NCI-H187 (cell line): ENCODE measurements at places on chromosomes 2 and 18.

DNA sequence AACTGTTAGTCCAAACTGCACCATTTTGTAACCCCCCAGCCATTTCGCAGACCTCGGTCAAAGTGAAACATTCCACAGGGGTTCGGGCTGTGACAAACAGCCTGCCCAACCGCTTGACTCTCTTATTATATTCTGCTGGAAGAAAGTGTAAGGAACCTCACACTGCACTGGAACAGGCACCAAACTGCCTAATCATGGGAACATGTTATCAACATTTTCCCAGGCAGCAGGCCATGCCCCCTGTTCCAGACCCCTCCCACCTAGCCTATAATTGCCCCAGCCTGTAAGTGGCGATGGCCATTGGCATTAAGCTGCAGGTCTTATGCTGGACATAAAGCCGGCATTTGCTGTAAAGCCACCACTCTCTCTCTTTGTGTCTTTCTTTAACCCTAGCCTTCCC lies 16.9 kb downstream of the LYG2 start:
- no peak for DNase-seq

DNA sequence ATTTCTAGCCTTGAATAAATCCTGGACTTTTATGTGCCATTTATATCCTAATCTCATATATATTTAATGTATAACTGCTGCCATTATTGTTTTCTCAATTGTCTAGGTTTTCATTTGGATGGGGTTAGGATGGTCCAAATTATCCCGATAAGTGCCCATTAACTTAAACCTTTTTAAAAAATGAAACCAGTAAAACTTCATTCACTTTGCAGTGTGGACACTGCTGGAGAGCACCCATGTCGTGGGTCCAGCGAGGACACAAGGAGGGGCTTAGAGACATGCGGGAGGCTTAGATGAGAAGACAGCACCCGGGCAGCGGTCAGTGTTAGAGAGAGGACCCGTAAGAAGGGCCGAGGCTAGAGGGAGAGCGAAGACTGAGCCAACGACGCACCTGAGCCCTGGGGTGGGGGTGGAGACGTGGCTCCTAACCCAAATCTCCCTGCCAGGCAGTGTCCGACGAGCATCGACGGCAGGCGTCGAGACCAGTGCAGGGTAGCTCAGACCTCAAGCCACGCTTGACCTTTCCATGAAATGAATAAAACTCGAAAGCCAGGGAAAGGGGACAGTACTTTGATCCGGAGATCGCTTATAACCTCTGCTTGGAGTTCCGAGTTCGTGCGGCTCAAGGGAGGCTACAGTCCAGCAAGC lies 9.0 kb upstream of the EN1 start:
- DNase-seq = no peak

GRCh38 chr2:239309398-239310245 lies 91.2 kb downstream of the HDAC4 start:
- DNase-seq = no peak

DNA sequence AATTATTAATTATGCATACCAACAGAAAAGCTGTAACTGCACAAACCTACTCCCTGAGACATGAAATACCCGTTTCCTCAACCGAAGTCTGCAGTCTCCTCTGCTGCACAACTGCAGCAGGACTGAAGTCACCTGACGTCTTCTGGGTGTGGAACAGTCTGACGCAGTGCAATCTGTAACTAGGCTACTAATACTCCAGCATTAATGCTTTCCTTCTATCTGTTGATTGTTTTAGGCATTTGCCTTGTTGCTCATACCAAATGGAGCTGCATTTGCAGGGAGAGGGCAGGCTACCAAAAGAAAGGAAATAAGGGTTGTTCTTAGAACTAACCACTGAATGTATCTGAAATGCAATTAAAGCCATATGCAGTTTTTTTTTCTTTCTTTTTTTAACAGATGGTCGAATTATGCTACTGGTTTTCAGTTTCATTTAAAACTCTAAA lies 40.1 kb downstream of the RTN4 start:
- no peak for DNase-seq

DNA sequence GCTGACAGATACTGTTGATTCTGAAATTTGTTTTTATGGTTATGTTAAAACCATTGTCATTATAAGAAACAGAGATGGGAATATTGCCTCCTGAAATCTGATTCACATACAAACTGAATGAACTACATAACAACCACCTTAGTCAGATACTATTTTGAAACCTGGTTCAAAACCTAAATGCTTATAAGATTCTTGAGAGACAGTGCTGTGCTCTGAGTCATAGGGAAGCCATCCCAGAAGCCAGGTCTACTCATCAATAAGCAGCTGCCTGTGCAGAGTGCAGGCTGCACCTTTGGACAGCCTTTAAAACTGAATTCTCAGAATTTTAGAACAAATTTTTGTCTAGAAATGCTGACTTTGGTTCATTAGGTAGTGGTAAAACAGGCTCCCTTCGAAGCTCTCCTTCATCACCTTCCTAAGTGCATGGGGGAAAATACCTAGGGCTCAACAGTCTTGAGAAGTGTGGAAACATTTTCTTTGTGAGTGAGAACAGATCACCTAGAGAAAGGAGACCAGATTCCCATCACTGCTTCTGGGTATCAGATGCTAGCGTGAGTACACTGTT lies at the start of gene SERPINB7:
Gene SERPINB7, plus strand, starts transcription at position 253 of the 565 bp plus-strand sequence. CDS start 6,955 bp downstream, outside the sequence.
- DNase-seq = no peak

DNA sequence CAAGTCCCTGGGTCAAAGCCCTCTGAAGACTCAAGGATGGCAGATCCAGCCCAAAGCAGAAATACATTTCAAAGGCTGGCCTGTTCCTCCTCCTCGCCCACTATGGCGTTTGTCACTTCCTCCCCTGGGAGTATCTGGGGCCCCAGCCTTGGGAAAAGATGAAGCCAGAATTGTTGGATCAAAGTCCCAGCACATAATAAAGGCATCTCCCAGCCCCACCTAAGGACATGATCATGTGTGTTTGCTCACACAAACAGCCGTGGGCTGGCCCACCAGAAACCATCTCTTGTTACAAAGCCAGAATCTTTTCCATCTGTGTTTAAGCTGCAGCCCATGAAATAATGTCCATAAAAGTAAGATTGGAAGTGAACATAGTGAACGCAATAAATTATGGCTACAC lies 50.1 kb upstream of the HAAO start:
- no peak for DNase-seq

DNA sequence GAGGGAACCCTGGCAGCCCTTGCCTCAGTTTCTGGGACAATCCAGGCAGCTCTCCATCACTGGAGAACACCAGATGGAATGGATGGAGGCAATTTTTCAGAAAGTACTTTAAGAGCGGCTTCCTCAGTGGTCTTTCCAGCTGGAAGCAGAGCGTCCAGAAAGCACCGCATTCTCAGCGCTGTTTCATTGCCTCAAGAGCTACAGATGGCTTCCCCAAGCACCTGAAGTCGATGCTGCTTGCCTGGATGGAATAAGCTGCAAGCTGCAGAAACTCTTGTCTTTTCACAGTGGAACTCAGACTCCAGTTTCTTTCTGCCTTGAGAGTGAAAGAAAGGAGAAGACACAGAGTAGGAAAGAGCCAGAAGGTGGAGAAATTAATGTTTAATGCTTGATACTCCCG lies 766.9 kb downstream of the TDRD15 start:
- DNase-seq = no peak

DNA sequence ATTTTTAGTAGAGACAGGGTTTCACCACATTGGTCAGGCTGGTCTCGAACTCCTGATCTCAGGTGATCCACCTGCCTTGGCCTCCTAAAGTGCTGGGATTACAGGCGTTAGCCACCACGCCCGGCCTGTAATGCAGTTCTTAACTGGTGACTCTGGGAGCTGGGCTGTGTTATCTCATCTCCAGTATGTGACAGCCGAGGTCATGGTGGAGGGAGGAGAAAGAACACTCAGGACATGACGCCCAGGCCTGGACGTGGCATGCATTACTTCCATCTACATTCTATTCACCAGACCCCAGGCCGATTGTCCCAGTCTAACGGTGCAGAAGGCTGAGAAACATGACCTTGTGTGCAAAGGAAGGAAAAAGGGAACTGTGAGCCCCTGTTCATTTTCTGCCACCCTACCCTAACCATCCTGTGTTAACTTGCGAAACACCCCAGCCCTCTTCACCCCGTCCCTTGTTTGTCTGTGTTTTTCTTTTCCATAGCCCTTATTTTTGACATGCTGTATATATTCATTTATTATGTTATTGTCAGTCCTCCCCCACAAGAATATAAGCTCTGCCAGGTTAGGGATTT lies 88.1 kb upstream of the ASAP2 start:
- no peak for DNase-seq

DNA sequence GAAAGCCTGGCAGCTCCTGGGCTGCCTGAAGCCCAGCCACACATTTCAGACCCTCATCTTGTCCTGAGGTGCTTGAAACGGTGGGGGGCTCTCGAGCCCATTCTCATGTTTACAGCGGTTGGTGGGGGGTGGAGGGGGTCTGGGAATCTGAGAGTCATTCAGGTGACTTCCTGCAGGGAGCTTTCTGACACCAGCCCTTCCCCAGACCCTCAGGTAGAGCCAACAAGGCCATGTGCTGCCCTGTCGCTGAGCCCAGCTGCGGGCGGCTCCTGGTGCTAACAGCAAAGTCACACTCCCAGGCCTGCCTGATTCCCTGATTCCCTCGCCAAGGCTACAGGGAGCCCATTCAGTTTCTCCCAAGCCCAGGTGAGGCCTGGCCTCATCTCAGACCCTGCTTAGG lies 324.9 kb upstream of the MEX3C start:
- DNase-seq = no peak

GRCh38 chr2:26558271-26559043 lies 80.5 kb upstream of the OTOF start:
- DNase-seq = no peak
